ENCODE measurements at places on chromosomes 7 and 10. TPM values are rescaled to one million over a fixed set of nuclear protein-coding genes. Genes with fewer than 3 reads are reported as not detected.

DNA sequence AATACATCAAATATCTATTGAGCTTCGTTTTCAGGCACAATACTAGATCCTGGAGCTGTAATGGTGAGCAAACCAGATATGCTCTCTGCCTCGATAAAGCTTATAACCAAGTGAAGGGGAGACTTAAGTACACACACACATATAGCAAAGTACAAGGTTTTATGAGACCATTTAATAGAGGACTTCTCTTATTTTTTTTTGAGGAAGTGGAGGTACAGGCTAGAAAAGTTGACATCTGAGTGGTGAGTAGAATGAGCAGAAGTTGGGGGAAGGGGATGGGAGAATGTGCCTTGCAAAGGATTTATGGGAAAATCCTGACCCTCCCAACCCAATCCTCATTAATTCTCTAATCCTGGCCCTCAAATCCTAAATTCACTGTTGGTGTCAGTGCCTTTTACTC is 7.7 kb downstream of the CCDC136 start:
- no peaks in the 10 kb centered on the region for H3K27me3 ChIP-seq
- no peak overlapping the region for H3K4me3 ChIP-seq
- no peaks in the 10 kb centered on the region for H3K4me1 ChIP-seq

GRCh38 chr10:91684841-91685240 is 52.0 kb upstream of the PPP1R3C start:
- no peak for DNase-seq
- H3K4me3 ChIP-seq: no peak overlapping the region
- H3K36me3 ChIP-seq: no peaks in the 10 kb centered on the region

DNA sequence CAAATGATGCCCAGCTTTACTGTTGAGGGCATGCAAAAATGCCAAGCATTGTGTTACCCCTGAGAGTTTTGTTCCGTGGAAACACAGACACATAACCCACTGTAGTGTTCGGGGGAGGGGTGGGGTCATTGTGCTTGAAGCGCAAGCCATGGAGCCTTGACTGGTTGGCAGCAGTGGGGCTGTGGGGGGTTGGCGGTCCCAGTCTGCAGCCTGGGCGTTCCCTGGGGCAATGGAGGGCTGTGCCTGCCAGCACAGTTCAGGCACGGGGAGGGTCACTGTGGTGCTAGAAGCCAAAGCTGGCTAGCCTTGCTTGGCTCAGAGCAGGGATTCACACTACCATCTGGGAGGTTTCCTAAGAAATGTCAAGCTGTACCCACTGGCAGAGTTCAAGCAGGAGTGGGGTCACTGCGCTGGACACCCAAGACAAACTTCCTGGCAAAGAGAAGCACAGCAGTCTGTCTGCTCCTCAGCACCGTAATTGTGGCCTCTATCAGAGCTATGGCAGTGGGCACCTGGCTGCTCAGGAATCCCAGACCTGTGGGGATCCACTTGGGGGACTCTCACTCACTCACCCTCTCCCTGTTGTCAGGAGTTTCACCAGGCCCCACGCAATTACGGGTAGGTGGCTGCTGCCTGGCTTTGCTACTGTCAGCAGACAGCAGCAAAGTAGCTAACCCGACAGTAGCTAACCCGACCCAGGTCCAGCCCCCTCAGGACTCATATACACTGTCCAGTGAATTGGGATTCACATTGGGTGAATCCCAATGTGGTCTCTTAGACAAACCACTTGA is 292.4 kb downstream of the ZWINT start:
- H3K36me3 ChIP-seq: no peaks in the 10 kb centered on the region
- no peaks in the 10 kb centered on the region for H3K27me3 ChIP-seq
- no peak overlapping the region for H3K4me3 ChIP-seq
- no peak for DNase-seq
- H3K4me1 ChIP-seq: no peaks in the 10 kb centered on the region

Gene TRUB1
- 16.7 TPM for total RNA-seq

Gene TBRG4
- total RNA-seq: 56.7 TPM

Gene CALHM3
- not detected for total RNA-seq
